ENCODE measurements at places on chromosomes 2 and 18.

DNA sequence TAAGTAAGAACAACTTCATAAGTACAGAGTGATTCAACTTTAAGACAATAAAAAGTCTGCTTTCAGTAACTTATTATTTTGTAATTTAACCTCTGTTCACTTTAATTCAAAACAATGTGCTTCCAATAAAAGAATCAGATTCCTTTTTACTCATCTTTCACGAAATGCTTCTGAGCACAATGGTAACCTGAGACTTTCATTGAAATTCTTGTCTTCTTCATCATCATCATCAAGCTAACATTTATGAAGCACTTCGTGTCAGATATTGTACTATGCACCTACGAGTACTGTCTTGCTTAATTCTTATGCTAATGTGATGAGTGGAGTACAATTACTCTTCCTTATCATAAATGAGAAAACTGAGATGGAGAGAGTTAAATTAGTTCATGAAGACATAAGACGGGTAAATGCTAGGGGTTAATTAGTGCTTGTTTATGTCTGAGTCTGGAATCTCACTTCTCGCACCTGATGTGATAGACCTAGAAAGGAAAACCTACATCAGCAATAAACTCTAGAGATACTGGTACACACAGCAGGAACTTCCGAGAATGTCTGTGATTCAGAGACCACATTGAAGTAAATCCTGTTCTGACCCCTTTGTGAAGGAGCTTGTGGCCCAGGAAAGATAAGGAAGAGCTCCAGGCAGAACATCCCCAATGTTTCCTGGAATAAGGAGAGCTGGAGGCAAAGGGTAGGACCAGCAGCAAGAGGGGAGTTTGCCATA lies 227.6 kb upstream of the ETAA1 start:
- no peak for DNase-seq

GRCh38 chr18:79489051-79489898 lies 93.5 kb downstream of the NFATC1 start:
- no peak for DNase-seq

DNA sequence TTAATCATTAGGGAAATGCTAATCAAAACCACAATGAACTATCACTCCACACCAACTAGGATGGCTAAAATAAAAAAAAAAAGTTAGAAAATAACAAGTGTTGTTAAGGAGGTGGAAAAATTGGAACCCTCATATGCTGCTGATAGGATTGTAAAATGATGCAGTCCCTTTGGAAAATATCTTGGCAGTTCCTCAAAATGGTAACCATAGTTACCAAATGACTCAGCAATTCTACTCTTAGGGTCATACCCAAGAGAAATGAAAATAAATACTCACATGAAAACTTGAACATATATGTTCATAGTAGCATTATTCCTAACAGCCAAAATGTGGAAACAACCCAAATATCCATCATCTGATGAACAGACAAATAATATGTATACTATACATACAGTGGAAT lies 15.7 kb upstream of the ACVR2A start:
- no peak for DNase-seq

- no peak for DNase-seq
These were observed 193.2 kb upstream of the HS6ST1 start for GRCh38 chr2:128511731-128512378.

DNA sequence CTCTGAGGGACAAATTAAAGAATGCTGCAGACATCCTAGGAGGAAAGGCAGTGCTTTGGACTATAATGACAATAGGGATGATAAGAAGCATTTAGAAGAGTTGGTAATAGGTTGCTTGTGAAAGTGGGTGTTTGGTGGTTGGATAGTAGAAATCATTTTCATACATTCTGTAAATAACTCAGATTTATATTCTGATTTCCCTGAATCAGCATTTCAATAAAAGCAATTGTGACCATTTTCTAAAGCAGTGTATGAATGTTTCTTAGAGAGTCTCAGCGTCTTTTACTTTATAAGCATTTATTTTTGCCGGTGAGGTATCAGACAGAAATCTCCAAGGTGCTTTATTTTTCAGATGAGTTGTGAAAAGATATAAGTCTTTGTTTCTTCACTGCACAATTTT lies 1099.0 kb upstream of the LRRTM1 start:
- no peak for DNase-seq

- DNase-seq, result no peak
These were observed at the start of gene SLC4A3 for GRCh38 chr2:219627103-219628100. Gene SLC4A3 (plus strand): TSS chr2:219627630. CDS start chr2:219627993, 363 bp downstream.

GRCh38 chr2:37322368-37322767 lies 2.3 kb downstream of the PRKD3 start:
- DNase-seq, result no peak

DNA sequence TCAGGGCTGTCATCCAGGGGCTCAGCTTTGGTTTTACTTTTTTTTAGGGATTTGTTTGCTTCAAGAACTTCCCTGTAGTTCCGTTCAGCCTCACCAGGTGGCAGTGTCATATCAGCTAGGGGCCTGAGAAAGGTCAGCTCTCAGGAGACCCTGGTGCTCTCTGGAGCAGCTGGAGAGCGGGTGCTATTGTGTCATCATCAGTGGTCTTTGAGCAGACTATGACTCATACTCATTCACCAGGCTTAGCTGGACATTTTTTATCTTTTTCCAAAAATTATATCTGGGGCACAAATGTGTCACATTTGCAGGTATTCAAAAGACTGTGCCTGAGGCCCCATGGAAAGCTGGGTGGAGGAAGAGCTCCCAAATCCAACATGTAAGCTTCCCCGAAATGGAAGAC lies 24.4 kb downstream of the ZNF892 start:
- peak; percentile 15 for DNase-seq

DNA sequence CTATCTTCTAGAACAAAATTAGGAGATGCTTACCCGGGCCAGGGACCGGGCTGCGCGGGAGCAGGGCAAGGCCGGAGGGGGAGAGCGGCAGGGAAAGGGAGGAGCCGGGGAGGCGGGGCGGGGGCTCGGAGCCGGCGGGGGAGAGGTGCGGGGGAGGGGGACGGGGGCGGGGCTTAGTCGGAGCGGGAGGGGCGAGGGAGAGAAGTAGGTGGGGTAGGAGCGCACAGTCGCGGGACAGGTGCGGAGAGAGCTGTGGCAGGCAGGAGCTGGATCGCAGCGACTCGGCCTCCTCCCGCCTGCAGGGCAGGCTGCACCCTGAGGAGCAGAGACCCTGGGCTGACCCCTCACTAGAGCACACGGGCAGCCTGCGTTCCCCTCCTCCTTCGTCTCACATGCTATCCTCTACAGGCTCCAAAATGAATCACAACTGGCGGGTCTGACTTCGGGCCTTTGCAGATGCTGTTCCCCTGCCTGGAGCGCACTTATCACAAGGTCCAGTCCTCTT lies 290.3 kb downstream of the CELF4 start:
- no peak for DNase-seq

DNA sequence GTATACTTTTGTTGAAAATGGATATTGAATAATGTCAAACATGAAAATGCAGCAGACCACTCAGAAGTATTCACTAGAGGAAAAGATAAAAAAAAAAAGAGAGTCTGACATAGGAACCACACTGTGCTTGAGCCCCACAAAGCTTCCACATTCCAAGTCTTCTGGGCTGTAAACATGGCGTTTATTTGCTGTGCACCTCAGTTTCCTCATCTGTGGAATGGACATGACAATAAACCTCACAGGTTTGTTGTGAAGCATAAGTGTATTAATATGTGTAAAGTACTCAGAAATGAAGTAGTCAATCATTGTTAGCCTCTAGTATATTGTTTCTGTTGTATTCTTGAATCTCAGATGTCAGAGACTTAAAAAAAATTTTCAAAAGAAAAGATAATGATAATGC lies 525.8 kb upstream of the NRP2 start:
- no peak for DNase-seq

GRCh38 chr2:186098821-186099220 lies 360.2 kb downstream of the FSIP2 start:
- no peak for DNase-seq

DNA sequence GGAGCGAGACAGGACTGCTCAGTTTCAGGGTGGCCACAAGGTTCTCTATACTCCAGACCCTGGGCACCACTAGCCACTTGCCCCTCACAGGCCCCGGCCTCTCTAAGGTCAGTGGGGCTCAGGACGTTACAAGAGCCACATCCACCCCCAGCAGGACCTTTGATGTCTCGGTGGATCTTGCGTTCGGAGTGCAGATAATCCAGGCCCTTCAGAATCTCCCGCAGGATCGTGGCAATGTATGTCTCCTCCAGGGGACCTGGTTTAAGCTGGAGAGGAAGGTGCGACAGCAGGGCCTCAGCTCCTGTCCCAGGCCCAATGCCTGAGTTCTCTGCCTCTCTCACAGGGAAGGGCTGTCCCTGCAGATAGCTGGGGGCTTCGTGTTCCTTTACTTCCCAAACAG lies 8.4 kb downstream of the STK25 start:
- DNase-seq, result no peak

- no peak for DNase-seq
These were observed 24.2 kb upstream of the COX7A2L start for GRCh38 chr2:42385225-42385624.
